ENCODE measurements at places on chromosomes 13 and 19.

DNA sequence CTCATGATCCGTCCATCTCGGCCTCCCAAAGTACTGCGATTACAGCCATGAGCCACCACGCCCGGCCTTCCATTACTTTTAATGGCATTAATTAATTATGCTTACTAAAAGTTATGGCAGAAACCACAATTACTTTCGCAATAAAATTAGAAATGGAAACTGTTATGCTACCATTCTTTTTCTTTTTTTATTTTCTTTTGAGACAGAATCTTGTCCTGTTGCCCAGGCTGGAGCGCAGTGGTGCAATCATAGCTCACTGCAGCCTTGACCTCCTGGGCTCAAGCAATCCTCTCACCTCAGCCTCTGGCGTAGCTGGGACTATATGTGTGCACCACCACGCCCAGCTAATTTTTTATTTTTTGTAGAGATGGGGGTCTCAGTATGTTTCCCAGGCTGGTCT is 4.6 kb upstream of the BST2 start:
- no peak overlapping the region for H3K4me3 ChIP-seq
- peaks cover 27% of the 10 kb centered on the region for H3K36me3 ChIP-seq
- H3K27ac ChIP-seq = no peak overlapping the region

DNA sequence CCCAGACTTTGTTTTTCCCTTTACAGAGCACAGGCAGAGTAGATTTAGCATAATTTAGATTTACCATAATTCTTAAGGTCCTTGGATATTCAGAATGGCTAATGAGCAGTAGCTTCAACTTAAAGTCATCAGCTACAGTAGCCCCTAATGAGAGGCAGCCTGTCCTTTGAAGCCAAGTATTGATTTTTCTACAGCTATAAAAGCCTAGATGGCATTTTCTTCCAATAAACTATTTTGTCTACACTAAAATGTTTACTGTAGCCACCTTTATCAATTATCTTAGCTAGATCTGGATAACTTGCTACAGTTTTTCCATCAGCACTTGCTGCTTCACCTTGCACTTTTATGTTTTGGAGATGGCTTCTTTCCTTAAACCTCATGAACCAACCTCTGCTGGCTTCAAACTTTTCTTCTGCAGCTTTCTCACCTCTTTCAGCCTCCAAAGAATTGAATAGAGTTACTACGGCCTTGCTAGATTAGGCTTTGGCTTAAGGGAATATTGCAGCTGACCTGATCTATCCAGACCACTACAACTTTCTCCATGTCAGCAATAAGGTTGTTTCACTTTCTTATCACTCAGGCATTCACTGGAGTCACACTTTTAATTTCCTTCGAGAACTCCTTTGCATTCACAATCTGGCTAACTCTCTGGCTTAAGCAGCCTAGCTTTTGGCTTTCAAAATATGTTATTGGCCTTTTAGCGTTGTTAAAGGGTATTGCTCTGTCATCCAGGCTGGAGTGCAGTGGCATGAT is 26.6 kb downstream of the BRD4 start:
- no peaks in the 10 kb centered on the region for H3K27me3 ChIP-seq
- DNase-seq = no peak
- H3K4me3 ChIP-seq = no peak overlapping the region
- peaks cover 45% of the 10 kb centered on the region for H3K4me1 ChIP-seq

GRCh38 chr13:28579736-28580135 is 79.2 kb upstream of the POMP start:
- H3K36me3 ChIP-seq = no peaks in the 10 kb centered on the region
- H3K4me3 ChIP-seq = no peak overlapping the region
- H3K27me3 ChIP-seq = no peaks in the 10 kb centered on the region
- H3K4me1 ChIP-seq = no peaks in the 10 kb centered on the region

DNA sequence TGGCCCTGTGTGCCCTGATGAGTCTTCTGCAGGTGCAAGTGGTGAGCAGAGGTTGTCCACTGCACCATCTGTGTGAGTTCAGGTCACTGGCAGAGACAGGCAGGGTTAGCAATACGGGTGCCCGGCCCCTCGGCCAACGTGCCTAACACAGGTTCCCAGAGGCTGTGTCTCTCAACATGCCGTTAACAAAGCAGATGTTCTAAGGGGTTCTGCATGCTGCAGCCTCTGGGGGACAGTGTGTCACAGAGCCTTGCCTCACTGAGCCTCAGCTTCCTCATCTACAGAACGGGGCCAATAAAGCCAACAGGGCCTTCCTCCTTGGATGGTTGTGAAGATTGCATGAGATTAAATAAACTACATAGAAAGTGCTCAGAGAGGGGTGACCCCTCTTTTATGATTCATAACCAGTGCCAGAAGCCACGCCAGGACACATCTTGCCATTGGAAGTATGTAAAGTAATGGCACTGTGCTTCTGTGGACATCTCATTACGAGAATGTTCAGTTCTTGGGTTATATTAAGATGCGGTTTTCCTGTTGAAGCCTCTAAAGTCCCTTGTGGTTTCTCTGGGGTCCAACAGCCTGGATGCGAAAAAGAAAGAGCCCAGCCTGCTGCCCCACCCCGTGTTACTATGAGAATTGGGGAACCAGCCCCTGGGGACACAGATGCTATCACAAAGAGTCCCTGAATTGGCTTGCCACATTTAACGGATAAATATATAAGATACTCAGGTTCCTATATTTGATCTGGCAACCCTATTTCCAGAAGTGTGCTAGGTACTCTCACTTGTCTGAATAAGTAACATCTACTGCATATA is 11.2 kb upstream of the ARHGEF18 start:
- H3K4me1 ChIP-seq = peaks cover 20% of the 10 kb centered on the region
- no peak for DNase-seq
- peak overlapping the region; percentile 12 for H3K4me3 ChIP-seq
- no peak overlapping the region for H3K27ac ChIP-seq

DNA sequence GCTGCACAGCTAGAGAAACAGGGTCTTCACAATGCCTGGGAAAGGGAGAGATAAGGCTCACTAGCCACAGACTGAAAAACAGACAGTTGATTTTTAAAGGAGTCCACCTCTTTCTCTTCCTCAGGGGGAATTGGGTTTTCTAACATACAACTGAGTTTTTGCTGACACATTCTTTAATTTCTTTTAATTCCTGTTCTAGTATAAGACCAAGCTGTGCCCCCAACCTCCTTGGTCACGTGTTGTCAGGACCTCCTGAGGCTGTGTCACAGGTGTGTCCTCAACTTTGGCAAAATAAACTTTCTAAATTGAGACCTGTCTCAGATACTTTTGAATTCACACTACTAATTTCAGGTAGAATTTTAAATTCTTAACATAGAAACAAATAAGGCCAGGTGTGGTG is 12.1 kb upstream of the ZNF492 start:
- DNase-seq = no peak
- H3K4me3 ChIP-seq = no peak overlapping the region
- no peaks in the 10 kb centered on the region for H3K27me3 ChIP-seq
- H3K4me1 ChIP-seq = no peaks in the 10 kb centered on the region
- no peak overlapping the region for H3K27ac ChIP-seq

GRCh38 chr13:109394311-109394988 is 391.9 kb downstream of the IRS2 start:
- no peak for DNase-seq
- no peak overlapping the region for H3K27ac ChIP-seq
- no peak overlapping the region for H3K4me3 ChIP-seq
- H3K27me3 ChIP-seq = no peaks in the 10 kb centered on the region

DNA sequence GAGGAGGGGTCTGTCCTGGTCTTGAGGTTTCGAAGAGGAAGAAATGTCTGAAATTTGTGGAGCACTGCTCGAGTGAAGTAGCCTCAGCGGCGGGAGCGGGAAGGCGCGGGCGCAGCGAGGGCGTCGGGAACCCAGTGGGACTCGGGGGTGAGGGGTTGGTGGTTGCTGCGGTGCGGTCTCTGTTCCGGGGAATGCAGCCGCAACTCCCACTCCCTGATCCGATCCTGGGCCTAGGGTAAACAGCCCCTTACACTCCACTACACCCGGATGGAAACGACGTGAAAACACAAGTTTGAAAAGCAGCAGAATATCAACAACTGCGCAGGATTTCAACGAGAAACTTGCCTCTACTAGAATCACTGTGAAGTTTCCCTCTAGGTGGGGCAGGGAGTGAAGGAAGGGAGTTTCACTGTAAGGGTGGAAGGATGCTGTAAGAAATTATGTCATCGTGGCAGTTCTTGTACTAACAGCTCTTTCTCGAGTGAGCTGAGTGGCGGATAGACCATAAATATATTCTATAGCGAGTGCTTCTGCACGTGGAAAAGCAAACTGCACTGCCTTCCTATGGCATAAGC is 2.0 kb upstream of the KLF12 start:
- DNase-seq = peak; percentile 17
- H3K27me3 ChIP-seq = no peaks in the 10 kb centered on the region
- peak overlapping the region; percentile 75 for H3K4me3 ChIP-seq
- H3K36me3 ChIP-seq = no peaks in the 10 kb centered on the region
- peak overlapping the region; percentile 97 for H3K27ac ChIP-seq

- H3K4me3 ChIP-seq = peak overlapping the region; percentile 75
- H3K27ac ChIP-seq = no peak overlapping the region
- no peaks in the 10 kb centered on the region for H3K36me3 ChIP-seq
- H3K4me1 ChIP-seq = peaks cover 4% of the 10 kb centered on the region
- peak; percentile 7 for DNase-seq
These were observed 673 bp downstream of the SPATA13 start for GRCh38 chr13:24161010-24161775.

DNA sequence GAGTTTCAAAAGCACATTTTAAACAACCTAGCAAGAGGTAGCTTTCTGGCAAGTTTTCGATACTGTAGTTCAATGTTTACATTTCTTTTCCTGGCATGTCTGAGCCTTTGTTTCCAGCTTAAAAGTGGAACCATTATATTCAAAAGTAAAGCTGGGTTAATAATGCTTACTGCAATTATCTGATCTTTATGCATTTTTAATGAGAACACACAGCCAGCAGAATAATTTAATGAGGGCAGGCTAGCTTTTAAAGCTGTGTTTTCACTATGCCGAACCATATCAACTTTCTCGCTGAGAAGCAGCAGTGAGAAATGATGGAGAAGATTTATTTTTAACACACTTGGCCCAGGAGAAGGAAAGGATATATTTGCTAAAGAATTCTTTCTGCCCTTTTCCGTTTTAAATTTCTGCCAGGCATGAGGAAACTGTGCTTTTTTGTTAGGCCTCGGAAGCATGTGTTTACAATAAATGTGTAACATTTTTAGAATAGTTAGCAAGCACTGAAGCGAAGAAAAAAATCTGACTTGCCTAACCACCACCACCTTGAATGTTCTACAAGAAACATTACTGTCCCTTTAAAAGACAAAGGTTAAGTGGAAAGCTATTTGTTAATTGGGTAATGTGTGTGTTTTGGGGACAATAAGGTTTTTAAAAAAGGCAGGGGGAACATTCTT is 1.0 kb downstream of the MBNL2 start:
- H3K36me3 ChIP-seq = no peaks in the 10 kb centered on the region
- DNase-seq = no peak
- peak overlapping the region; percentile 82 for H3K27ac ChIP-seq
- H3K27me3 ChIP-seq = no peaks in the 10 kb centered on the region
- peaks cover 26% of the 10 kb centered on the region for H3K4me1 ChIP-seq
